ENCODE measurements at places on chromosomes 4 and X.
A peak's percentile ranks its signal among the peaks of the same experiment; 100 is the strongest.

- no peak for DNase-seq
Observed at GRCh38 chr4:20049889-20050288, 201.8 kb upstream of the SLIT2 start.

GRCh38 chrX:13934731-13935130, 95.0 kb downstream of the GEMIN8 start:
- DNase-seq: no peak

GRCh38 chr4:81353861-81354260, 117.8 kb downstream of the RASGEF1B start:
- DNase-seq: no peak

- DNase-seq: no peak
Observed at GRCh38 chr4:82930848-82931755, 30.6 kb downstream of the THAP9 start.

- no peak for DNase-seq
Observed at GRCh38 chr4:130712038-130712437, 1616.1 kb downstream of the C4orf33 start.

DNA sequence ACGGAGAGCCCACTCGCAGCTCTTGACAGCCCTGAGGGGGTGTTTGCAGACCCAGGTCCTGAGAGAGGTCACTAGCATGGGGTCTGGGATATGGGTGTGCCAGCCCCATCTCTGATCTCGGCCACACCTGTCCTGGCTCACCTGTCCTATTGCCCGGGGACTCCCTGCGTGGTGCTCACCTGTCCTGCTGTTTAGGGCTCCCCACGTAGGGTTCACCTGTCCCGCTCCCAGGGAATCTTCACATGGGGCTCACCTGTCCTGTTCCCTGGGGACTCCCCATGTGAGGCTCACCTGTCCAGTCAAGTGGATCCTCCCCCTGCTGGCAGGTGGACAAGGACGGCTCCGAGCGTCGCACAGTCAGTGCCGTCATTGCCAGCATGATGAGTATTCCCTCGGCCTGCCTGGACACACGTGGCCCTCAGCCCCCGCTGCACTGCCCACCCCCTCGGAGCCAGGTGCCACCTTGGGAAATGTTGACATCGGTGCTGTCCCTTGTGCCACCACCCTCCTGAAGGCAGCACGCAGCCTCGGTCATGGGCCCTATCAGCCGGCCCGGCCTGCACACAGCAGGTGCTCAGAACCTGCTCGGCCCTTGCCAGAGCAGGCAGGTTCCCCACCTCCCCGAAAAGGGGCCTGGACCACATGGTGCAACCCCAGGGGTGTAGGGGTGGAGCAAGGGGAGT, 6.3 kb downstream of the SLC49A3 start:
- no peak for DNase-seq

- DNase-seq: peak; percentile 12
Observed at GRCh38 chr4:118834960-118835569, 861 bp downstream of the SEC24D start.

DNA sequence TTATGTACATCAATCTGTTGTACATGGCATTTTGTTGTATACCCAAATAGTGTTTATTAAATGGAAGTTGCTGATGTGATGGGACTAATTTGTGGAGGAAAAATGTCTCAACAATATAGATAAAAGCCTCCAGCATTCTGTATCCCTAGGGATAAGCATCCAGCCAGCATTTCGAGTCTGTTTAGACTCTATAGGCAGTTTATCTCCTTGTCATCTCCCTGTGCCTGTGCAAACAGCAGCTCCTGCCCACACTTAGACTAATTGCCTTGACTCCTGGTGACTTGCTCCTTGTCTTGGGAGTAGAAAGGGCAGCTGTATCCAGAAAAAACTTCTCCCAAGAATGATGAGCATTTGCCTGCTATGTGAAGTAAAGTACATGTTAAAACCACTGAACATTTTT, 83.8 kb downstream of the DOCK11 start:
- no peak for DNase-seq

- no peak for DNase-seq
Observed at GRCh38 chrX:139929876-139930275, 3.0 kb downstream of the ATP11C start.

DNA sequence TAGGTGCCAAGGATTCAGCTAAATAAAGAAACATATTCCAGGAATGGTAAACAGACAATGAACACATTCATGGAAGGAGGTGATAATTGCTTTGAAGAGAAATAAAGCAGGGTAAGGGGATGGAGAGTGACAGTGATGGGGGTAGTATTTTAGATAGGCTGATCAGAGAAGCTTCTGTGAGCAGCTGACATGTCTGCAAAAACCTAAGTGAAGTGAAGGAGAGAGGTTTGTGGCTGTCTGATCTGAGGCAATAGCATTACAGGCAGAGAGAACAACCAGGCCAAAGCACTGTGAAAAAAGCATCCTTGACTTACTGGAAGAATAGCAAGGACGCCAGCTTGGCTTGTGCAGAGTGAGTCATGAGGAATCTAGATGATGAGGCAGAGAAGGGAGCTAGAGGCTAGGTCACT, 271.9 kb upstream of the GATB start:
- no peak for DNase-seq

DNA sequence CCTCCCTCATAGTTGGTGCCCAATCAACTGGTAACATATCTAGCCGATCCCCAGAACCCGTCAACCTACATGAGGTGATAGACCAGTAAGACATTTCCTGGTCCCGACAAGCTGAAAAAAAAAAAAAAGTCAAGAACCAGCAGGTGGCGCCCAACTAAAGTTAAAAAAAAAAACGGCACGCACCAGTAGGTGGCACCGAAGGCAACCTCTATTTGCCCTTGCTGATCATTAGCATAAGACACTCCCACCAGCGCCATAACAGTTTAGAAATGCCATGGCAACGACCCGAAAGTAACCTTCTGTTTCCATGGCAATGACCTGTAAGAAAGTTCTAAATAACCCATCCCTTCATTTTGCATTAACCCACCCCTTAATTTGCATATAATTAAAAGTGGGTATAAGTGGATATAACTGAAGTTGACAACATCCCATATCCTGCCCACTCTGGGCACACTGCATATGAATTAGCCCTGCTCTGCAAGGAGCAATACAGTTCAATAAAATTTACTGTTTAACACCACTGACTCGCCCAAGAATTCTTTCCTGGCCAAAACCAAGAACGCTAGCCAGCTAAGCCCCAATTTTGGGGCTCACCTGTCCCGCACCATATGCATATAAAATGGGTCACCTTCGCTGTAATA, 83.9 kb upstream of the SPANXB1 start:
- no peak for DNase-seq

DNA sequence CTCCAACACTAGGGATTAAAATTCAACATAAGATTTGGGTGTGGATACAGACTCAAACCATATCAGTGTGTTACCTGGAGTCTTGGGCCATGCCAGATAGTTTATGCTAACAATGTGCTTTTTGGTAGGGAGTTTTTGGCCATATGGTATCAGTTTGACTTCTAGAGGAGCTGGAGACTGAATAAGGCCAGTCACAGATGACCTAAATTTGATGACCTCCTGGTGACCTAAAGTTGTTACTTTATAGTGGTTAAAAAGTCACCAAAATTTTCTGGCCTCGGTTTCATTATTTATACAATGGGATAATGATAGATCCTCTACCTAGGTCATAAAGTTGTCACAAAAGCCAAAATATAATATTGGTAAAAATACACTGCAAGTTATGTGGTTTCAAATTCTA, 877.1 kb downstream of the RAPGEF2 start:
- DNase-seq: no peak

GRCh38 chrX:69107231-69107739, 58.0 kb downstream of the PJA1 start:
- no peak for DNase-seq

- no peak for DNase-seq
Observed at GRCh38 chr4:6362896-6363295, 93.2 kb downstream of the WFS1 start.

- no peak for DNase-seq
Observed at GRCh38 chrX:13369256-13370030, 49.6 kb upstream of the ATXN3L start.

GRCh38 chr4:94527556-94528233, 76.0 kb downstream of the PDLIM5 start:
- no peak for DNase-seq

DNA sequence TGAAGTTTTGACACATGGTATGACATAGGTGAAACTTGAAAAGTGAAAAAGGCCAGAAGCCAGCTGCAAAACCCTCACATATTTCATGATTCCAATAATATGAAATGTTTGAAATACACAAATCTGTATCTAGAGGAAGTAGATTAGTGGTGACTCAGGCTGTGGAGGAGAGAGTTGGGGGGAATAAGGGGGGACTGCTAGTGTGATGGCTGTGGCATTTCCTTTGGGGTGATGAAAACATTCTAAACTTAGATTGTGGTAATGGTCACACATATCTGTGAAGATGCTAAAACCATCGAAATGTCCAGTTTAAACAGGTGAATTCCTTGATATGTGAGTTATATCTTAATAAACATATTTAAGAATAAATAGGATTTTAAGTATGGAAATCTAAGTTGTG, 343.5 kb upstream of the SFRP2 start:
- no peak for DNase-seq

GRCh38 chr4:87882321-87882720, 49.6 kb downstream of the MEPE start:
- no peak for DNase-seq

DNA sequence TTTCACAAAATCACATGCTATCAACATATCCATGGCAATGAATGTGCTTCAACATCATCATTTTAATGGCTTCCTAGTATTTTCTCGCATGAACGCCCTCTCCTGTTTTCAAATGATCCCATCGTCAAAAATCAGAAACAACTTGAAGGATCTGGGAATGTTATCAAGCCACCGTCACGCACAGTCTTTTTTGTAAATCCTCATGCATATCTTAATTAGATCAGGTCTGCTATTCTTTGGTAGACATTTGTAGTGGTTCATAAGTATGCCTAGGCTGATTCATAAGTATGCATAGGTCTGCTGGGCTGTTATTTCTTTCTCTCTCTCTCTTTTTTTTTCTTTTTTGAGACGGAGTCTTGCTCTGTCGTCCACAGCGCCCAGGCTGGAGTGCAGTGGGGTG, 101.6 kb downstream of the CLNK start:
- no peak for DNase-seq

DNA sequence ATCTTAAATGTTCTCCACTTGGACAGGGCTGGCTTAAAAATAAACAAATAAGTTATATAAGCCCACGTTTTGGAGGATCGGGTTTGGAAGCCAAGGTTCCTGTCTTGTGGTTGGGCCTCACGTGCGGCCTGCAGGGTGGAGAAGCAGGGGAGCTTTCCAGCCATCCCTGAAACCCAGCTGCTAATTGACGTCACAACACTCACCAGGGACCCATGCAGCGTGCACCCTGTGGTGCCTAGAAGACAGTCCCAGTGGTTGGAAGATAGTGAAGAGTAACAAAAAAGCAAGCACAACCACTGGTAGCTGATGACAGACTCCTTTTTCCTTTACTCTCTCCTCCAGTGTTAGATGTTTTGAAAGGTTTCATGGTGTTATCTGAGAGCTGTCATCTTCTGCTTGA, 142.0 kb upstream of the RBPJ start:
- DNase-seq: no peak

DNA sequence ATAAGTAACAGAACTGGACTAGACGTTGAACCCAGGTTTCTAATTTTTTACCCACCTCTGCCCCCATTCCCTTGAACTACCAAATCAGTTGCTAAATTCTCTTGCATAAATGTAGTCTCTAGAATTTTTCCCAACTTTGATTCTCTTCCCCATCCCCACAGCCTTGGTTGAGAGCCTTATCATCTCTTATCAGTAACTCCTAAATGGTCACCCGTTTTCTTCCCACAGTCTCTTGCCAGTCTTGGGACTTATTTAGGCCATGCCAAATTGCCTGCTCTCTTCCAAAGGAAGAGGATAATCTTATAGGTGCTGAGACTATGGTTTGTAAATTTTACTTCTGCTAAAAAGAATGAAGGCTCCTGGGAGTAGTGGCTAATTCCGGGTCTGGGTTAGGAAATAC, 13.3 kb downstream of the PARM1 start:
- no peak for DNase-seq

DNA sequence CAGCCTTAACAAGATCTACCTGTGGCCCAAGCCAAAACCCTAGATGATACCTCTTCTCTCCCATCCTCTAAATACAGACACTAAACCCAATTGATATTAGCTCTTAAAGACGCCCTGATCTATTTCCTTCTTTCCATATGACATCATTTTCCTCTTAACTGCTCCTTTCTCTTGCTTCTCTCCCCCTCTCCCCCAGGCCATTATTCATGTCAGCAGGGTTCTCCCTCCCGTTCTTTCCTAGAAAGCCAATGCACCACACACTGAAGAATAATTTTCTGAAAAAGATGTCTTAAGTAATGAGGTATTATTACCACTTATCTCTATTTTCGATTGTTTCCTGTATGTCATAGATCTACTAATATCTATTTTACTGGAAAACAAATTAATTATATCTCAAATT, 9.7 kb upstream of the ING2 start:
- no peak for DNase-seq

DNA sequence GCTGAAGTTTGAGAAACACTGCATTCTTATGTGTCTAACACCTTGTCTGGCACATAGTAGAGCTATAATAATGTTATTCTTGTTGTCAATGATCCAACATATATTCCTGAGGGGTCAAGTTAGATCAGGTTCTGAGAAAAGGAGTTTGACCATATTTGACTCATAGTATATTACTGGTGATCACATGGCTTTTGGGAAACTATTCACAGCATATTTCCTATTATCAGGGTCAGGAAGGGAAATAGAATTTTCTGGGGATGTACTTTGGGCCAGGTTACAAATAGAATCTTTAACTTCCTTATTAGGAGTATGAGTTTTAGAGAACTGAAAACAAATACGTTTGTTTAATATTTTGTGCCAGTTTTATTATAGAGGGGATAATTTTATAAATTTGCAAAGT, 11.6 kb downstream of the IL15 start:
- DNase-seq: no peak

DNA sequence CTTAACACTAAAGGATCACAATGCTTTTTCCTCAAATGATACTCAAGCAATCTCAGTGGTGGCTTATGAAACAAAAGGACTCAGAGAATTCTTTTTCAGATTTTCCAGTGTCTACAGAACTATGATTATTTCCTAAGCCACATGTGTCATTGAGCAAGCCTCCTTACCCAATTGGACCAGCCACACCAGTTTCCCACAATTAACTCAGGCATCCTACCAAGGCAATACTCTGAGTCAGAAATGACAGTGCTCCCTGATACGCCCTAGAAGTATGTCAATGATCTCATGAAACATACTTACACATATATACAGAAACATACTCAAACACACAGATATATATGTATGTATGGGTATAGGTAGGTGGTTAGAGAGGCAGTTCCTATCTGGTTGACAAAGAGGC, 4.8 kb downstream of the ADAMTS3 start:
- DNase-seq: no peak

GRCh38 chr4:126038502-126039144, 723.9 kb downstream of the FAT4 start:
- no peak for DNase-seq

All from stimulated activated CD4-positive, alpha-beta T cell treated with anti-CD3 and anti-CD28 coated beads, Interleukin-2, amount 100 ng/mL, for 4 hours (primary cell).